Prostate gland (tissue), 2 donors: ENCODE measurements at places on chromosomes 2 and 18. TPM values are rescaled to one million over a fixed set of nuclear protein-coding genes. Genes with fewer than 3 reads are reported as not detected.

SULT1C4 gene
- total RNA-seq, result 2.2 TPM

DNA sequence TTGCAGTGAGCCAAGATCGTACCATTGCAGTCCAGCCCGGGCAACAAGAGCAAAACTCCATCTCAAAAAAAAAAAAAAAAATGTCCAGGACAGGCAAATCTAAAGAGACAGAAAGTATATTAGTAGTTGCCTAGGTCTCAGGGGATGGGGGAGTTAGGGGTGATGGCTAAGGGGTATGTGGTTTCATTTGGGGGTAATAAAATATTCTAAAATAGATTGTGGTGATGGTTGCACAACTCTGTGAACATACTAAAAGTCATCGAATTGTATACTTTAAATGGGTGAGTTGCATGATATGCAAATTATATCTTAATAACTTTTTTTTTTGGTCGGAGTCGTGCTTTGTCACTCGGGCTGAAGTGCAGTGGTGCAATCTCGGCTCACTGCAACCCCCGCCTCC, 34.2 kb upstream of the ACTR2 start:
- no peak for DNase-seq
- no peaks in the 10 kb centered on the region for H3K4me1 ChIP-seq
- H3K4me3 ChIP-seq, result no peak overlapping the region

DNA sequence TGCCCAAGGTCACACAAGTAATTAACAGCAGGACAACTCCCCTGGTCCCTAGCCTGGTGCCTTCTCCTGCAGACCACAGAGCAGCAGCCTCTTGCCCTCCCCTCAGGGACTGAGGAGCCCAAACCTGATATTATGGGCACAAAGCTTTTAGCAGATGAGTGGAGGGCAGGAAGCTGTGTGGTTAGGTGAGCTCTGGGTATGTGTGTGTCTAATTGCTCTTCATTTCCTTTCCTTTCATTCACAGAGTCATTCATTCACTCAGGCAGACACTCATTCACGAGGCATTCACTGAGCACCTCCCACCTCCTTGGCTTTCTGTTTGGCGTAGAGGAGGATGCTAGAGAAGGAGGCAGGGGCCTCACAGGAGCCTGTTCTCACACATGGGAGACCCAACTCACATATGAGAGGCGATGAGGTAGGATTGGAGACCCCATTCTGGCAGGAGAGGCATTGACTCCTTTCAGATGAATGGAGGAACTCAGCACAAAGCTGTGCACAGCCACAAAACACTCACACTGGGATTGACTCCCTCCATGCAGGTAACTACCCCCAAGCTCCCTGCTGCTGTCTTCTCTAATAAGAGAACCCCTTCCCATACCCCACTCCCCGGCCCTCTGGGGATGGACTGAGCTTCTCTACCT, 306.8 kb upstream of the SKOR2 start:
- H3K4me1 ChIP-seq, result no peaks in the 10 kb centered on the region
- DNase-seq, result no peak
- no peak overlapping the region for H3K4me3 ChIP-seq
- no peak overlapping the region for H3K27ac ChIP-seq
- H3K36me3 ChIP-seq, result no peaks in the 10 kb centered on the region

- H3K27ac ChIP-seq, result no peak overlapping the region
- no peak for DNase-seq
- H3K4me1 ChIP-seq, result no peaks in the 10 kb centered on the region
- no peak overlapping the region for H3K4me3 ChIP-seq
Observed at GRCh38 chr2:158598862-158599517, 142.2 kb downstream of the PKP4 start.

GRCh38 chr2:241730671-241731293, 3.6 kb upstream of the D2HGDH start:
- no peaks in the 10 kb centered on the region for H3K27me3 ChIP-seq
- no peak overlapping the region for H3K27ac ChIP-seq
- H3K4me1 ChIP-seq, result no peaks in the 10 kb centered on the region
- H3K36me3 ChIP-seq, result no peaks in the 10 kb centered on the region
- no peak overlapping the region for H3K4me3 ChIP-seq

DNA sequence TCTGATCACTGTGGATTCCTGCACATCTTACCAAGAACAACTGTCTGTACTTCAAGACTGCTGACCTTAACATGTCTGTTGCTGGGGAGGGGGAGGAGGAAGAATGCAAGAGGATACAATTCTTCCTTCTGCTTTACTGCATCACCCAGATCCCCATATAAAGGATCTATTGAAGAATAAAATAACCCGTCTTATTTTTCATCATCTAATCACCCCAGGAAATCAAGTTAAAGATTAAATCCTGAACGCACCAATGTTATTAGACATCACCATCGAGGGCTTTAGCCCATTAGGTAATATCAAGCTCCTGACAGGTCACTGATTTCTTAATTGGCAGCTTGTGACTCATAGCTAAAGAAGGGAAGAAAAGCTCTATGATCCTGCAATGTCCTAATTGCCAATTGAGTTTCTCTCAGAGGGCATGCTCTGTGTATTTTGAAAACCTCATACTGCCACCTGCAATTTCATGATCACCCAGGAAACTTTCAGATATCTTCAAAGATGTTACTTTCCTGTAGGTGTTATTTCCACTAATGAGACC, 75.4 kb upstream of the KCNE4 start:
- no peak overlapping the region for H3K4me3 ChIP-seq
- no peak for DNase-seq
- no peaks in the 10 kb centered on the region for H3K36me3 ChIP-seq
- H3K27ac ChIP-seq, result no peak overlapping the region
- no peaks in the 10 kb centered on the region for H3K27me3 ChIP-seq

DNA sequence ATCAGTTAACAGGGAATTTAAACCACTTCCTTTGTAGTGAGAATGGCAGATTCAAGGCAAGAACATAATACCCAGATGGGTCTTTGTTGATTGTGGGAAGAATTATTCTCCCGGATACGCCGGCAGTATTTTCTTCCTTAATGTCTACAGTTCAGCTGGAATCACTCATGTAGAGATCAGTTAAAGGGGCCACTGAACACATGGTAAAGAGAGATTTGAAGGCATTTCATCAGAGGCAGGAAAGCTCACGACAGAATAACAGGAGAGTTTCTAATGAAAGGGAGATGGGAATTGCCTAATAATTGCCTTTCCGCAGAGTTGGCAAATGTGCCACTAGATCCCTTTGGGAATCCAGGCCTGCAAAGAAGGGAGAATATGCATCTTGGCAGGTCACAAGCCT, 327.7 kb upstream of the ZNF804A start:
- no peak for DNase-seq
- H3K27ac ChIP-seq, result no peak overlapping the region
- H3K36me3 ChIP-seq, result no peaks in the 10 kb centered on the region
- H3K27me3 ChIP-seq, result no peaks in the 10 kb centered on the region
- H3K4me3 ChIP-seq, result no peak overlapping the region

GREB1L gene
- total RNA-seq, result 21.6 TPM

GRCh38 chr2:178271629-178272333, 77.5 kb downstream of the OSBPL6 start:
- H3K4me3 ChIP-seq, result no peak overlapping the region
- DNase-seq, result peak; percentile 81
- H3K27me3 ChIP-seq, result no peaks in the 10 kb centered on the region
- H3K27ac ChIP-seq, result no peak overlapping the region

DNA sequence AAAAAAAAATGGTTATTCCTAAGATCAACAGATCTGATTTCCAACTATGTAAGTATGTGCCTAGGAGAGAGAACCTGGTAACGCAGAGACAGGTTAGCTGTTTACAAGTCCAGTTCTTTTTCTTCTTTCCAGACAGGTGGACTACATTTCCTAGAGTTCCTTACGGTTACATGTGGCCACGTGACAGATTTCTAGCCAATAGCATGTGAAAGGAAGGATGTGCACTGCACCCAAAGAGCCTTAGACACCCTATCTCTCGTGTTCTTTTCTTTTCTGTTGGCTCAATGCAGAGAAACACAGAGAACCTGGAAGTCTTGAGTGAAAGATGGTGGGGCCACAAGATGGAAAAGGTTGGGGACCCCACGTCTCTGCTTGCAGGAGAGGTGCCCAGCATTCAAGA, 375.9 kb downstream of the TNS1 start:
- no peak overlapping the region for H3K4me3 ChIP-seq
- H3K4me1 ChIP-seq, result no peaks in the 10 kb centered on the region
- H3K36me3 ChIP-seq, result no peaks in the 10 kb centered on the region
- DNase-seq, result no peak
- no peaks in the 10 kb centered on the region for H3K27me3 ChIP-seq
- H3K27ac ChIP-seq, result peak overlapping the region; percentile 32
